ENCODE measurements at places on chromosomes 3 and 15. TPM values are rescaled to one million over a fixed set of nuclear protein-coding genes. Genes with fewer than 3 reads are reported as not detected.

GRCh38 chr3:164498917-164499316 lies 579.4 kb downstream of the SI start:
- no peak for DNase-seq

DNA sequence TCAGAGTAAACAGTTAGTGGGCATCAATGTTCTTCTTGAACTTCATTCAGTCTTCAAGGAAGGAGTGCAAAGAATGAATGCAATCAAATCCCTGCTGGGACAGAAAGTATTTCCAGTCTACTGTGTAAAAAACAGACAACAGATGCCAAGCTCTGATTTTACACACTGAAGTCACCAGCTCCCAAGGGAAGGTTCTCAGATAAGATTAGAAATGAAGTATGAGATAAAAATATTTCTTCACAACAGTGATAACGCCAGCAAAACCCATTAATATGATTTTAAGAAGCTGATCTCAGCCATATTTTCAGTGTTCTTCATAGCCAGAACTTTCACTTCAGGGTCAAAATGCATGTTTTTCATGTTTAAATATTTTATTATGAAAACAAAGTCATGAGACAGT lies 265.6 kb downstream of the CTNNB1 start:
- DNase-seq = no peak

GRCh38 chr15:93658026-93658816 lies 569.2 kb upstream of the RGMA start:
- DNase-seq = no peak

GRCh38 chr3:62329971-62330370 lies 43.4 kb downstream of the FEZF2 start:
- no peak for DNase-seq

The CSPG4 gene
- 16.9 TPM for total RNA-seq

Data from HT1080 (cell line).